WTC11 (cell line): ENCODE measurements at places on chromosomes 1 and 21.

GRCh38 chr1:63794939-63795378 lies 21.1 kb downstream of the ROR1 start:
- DNase-seq: peak; percentile 42

- no peak for DNase-seq
Measured at GRCh38 chr1:68725001-68725752, 228.3 kb upstream of the DEPDC1 start.

GRCh38 chr1:62585469-62586155 lies 11.7 kb upstream of the ANGPTL3 start:
- DNase-seq: no peak

DNA sequence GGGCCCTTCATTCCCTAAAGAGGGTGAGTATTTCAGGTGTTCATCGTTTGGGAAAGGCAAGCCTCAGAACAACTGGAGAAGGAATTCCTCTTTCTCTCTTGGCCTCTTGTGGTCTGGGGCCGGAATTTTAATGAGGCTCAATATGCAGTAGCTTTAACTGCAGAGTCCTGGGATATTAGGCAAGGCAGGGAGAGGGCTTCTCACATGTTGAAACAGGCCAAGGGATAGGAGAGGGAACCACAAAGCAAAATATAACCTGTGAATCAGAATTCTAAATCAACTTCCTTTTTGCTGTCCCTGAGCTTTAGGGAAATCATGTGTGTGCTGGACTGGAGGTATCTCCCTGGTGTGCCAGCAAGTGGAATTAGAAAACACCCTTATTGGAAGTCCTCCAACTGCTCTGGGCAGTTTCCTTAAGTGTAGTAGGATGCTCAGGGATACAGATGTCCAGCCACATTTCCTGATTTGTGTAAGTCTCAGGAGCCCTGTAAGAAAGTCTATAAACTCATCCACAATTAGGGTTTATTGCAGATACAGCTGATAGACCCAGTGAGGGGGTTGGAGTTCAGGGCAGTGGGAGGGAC lies 215.8 kb upstream of the ZRANB2 start:
- no peak for DNase-seq

DNA sequence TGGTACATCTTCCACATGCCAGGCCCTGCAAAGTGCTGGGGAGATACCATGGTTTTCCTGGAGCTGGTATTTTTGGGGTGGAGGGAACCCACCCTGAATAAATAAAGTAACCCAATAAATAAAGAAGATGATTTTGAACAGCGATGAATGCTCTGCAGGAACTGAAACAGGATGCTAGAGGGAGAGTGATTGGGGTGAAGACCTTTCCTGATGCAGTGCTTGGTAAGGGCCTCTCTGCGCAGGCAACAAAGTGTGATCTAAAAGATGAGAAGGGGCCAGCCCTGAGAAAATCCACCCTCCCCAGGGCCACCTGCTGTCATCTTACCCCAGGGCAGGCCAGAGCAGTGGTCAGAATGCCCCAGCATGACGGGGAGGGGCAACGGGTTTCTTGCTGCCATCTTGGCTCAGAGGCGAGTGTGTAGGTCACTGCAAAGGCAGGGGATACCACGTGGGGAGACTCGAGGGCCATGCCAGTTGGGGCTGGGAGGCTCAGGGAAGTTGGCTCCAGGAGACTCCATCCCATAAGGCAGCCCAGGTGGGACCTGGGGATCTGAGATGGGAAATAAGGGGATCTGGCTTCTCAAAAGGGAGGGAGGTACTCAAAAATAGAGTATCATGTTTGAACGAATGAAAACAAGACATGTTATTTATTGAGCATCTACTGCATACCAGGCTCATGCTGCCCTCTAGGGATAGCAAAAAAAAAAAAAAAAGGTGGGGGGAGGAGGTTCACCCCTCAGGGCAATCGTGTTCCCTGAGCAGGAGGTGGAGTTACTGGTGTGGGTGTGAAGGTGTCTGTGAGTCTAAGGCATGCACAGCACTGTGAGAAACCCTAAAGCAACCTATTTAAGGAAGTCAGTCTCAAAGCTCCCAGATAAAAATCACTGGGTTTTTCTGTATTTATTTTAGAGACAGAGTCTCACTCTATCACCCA lies 2.8 kb downstream of the SRARP start:
- DNase-seq: no peak
